ENCODE measurements at places on chromosomes 3 and 15.

GRCh38 chr15:70038730-70039392 is 58.9 kb downstream of the TLE3 start:
- DNase-seq = no peak

DNA sequence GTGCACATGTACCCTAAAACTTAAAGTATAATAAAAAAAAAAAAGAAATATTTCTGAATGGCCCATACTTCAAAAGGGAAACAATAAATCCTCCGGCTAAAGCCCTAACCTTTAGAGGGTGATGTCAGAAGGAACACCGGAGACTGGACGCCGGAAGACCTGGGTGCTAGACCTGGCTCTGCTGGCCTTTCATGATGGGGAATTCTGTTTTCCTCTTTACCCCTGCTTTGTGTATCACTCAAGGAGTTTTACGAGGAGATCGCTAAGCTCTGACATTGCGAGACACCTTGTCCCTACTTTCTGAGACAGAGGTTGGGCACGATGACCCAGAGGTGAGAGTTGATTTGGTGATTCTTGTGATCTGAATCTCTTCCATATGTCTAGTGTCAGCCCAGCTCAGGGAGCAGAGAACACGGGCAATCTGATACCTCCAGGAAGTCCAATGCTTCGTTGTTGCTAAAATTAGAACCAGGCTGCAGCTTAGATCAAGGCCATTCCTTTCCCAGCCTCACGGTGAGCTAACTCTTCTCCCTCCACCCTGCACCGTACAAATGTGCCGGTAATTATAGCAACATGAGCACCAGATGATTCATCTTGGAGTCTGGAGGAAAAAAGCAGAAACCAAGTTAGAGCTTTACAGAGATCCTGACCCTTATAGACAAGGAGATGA is 42.0 kb upstream of the CFAP161 start:
- no peak for DNase-seq

DNA sequence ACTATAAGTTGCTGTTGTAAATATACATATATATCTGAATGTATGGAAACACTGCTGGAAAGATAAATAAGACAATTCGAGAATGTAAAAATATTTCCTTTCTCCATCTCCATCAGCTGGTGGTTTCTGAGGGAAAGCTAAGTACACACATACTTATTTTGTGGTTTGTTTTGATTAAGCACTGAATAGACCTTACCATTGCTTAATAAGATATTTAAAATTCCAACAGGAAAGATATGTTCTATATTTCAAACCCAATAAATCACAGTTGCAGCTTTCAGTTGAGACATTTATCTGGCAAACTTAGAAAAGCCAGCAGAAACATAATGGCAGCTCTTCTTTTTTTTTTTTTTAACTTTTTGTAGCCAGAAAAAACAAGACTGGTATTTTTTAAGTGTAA is 160.4 kb downstream of the VGLL3 start:
- no peak for DNase-seq

- no peak for DNase-seq
These were observed 459.6 kb downstream of the NSUN3 start for GRCh38 chr3:94522488-94522887.

- DNase-seq = peak; percentile 34
These were observed 507 bp upstream of the JMJD7 start for GRCh38 chr15:41827290-41827879.

DNA sequence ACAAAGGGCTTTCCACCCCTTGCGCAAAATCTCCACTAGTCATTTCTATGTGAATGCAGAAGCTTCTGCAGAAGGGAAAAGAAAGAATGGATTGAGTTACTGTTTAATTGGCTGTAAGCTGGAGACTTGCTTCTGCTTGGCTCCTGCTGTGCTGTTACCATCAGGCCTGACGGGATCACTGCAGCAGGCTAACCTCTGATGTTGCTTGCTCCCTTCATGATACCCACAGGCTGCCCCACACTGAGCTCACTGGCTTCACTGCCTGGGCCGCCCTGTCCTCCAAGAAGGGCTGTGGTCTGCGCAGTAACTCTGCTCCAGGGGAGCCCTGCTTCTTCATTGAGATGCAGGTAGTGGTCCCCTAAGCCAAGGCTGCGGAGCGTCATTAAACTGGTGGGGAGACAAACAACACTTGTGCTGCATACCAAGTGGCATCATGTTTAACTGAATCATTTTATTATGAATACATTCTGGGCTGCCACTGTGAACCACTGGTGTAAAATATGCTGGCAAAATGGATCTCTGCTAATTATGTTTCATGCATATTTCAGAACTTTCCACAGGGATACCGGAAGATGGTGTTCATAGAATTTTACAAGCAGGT is 78.6 kb downstream of the WDR49 start:
- no peak for DNase-seq

GRCh38 chr15:52445553-52445952 is 83.1 kb downstream of the MYO5A start:
- DNase-seq = no peak

GRCh38 chr3:144054766-144055165 is 83.1 kb downstream of the DIPK2A start:
- no peak for DNase-seq

DNA sequence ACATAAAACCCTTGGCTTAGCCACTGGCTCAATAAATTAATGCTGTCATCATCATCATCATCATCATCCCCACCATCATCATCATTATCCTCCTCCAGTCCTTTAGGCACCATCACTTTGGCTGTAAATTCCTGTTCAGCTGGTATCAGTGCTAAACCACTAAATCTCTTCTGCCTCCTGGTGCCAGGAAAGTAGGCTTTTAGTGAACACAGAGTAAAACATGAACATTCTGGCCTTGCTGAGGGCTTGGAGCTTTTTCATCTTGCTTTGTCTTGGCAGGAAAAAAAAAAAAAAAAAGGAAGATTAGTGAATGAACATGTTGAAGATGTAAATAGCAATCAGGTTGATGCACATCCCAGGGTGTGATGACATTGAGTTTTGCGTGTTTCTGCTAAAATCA is 67.3 kb upstream of the EIF1B start:
- no peak for DNase-seq

DNA sequence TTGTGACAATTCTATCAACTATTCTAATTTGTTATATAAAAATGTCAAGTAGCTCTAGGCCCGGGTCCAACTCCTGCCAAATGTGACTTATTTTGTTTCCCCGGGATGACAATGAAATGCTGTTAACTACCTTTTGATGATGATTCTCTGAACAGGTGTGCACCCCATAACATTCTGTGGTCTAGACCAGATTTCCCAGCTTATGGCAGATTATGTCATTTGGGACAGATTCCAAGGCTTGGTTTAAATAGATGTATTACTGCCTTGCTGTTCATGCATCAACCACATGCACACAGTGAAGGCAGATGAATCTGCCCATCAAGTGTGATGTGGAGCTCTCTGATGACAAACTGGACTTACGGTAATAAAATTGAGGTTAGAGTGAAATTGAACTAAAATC is 150.5 kb downstream of the MECOM start:
- no peak for DNase-seq

DNA sequence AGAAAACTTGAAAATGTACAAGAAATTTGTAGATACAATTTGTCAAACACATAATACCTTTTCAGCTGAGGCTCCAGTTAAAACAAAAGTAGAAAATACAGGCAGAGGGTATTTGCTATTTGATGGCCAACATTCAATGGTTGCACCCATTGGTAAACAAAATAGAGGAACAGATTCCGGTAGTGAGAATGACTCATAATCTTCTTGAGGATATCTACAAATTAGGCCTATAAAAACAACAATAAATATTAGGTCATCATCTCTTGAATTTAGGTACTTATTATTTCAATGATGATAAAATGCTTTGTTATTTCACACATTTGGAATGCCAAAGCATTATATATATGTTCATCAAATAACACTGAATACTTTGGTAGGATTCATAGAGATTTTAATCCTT is 53.4 kb downstream of the DENND4A start:
- DNase-seq = no peak

DNA sequence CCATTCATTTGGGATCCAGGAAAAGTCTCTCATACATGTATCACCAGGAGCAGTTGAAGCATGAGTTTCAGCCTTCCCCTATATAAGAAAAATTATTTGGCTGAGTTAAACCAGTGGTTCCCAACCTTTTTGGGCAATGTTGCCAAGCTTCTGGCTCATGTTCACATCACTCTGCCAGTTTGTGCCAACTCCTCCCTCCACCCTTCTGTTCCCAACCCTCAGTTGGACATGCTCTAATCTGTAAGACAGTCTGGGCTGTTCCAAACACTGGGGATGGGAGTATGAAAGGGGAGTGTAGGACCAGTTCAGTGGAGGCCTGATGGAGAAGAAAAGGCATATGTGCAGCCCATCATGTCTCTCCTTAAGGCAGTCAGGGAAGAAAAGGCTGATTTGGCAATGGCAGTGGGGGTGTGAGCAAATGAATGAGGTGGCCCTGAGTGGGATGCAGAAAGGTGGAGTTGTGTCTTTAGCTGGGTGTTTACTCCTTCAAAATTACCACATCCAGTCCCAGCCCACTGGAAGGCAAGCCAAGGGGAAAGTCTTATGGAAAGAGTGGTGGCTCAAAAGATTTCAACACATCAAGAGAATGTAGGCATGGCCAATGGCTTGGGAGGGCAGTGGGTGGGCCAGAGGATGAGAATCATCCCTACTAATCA is 32.0 kb upstream of the PRICKLE2 start:
- no peak for DNase-seq

Data from activated gamma-delta T cell (primary cell).